ENCODE measurements at places on chromosomes 3 and 15.

DNA sequence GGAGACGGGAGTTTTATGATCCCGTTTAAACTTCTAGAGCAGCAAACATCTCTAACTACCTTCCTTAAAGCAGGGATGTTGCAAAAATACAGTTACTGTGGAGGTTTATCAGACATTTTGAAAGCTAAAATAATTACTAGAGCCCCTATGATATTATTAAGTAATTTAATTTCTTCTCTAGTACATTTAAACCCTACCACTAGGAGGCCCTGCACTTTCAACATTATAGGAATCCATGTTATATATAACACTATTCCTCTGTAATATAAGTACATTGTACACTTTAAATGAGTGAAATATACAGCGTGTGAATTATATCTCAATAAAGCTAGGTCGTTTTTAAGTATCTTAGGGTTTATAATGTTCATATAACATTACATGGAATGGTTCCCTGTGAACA, 11.5 kb downstream of the SETMAR start:
- no peak for DNase-seq

GRCh38 chr15:47505712-47506328, 211.5 kb upstream of the SEMA6D start:
- DNase-seq: no peak

DNA sequence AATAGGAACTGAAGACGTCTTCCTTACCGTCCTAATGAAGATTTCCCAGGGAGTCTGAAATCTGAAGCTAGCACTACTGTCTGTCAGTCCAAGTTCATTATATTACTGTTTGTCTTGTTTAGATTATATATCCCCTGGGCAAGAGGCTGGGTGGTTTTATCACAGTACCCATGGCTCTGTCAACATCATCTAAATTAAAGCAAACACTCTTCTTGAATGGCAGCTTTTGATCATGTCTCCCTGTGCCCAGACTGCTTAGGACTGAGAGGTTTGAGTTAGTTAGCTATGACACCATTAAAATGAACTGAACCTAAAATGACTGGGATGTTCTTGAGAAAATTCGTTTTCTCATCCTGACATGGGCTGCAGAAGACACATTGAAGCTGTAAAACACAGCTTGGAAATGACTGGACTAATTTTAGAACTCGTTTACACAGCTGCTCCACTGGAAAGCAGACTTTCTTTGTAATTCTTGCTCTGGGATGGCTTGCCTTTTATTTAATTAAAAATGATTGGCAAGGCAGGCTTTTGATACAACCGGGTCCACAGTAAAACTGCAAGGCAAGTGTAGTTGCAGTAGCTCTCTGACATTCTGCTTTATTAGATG, 243.5 kb downstream of the MFSD1 start:
- no peak for DNase-seq

DNA sequence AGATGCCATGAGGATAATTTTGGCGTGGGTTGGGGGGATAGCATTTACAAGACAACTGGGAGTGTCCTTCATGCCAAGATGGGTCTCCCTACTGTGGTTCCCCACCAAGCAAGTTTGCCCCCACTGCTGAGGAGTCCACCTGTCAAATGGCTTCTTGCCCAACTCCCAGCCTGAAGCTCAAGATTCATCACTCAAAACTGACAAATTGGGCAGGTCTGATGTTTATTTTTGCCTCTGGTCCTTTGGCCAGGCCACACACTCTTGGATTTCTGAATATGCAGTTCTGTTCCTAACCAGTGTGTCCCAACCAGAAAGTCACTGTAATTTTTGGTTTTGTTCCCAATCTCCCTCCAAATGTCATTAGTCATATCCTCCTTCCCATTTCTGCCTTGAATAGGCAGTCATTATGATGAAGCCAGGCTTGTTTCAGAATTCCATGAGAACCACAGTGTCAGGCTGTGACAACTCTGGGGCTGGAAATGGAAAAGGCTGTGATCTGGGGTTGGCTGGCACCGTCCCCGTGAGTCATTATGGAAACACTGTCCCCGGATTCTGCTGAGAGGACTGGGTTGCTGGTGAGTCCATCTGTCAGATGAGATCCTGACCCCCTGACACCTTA, 29.3 kb upstream of the MEF2A start:
- DNase-seq: no peak

- no peak for DNase-seq
These were observed 90.4 kb upstream of the PHLDB2 start for GRCh38 chr3:111768571-111769100.

DNA sequence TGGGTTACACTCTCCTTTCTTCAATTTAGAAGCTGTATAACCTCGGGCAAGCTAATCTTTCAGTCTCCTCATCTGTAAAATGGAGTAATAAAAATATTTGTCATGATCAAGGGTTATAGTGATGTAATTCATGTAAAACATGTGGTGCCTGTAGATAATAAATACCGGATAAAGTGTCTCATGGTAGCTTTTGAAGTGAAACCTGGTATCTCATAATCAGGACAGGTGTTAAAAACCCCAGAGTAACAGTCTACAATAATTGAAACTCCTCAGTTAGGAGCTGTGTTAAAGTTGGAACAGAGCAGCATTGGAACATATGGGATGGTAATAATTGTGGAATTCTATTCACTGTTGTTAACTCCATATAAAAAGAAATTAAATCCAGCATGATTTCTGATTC, 884 bp upstream of the KNL1 start:
- DNase-seq: no peak

- DNase-seq: no peak
These were observed 12.9 kb downstream of the MB21D2 start for GRCh38 chr3:192904632-192905289.

- no peak for DNase-seq
These were observed 1.1 kb upstream of the PLD1 start for GRCh38 chr3:171811295-171811912.

DNA sequence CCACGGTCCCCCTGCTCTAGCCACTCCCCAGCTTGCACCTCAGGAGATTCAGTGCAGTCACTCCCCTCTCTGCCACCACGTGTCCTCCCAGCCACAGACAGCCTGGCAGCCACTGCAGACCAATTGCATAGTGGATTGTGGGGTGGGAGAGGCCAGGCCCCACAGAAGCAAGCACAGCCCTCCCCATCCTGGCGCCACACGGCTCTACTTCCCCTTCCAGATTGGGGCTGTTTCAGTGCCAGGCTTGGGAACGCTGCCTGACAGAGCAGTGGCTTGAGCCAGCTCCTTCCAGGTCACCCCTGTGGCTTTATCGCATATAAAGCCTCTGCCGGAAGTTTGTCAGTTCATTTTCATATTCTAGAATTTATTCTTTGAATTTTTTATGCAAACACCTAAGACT, 90.7 kb downstream of the TMEM266 start:
- no peak for DNase-seq

- DNase-seq: no peak
These were observed 664 bp upstream of the PIK3CA start for GRCh38 chr3:179147514-179147872.

GRCh38 chr3:172185907-172186306, 146.5 kb downstream of the FNDC3B start:
- no peak for DNase-seq

GRCh38 chr15:85973584-85974347, 105.9 kb upstream of the AGBL1 start:
- no peak for DNase-seq

DNA sequence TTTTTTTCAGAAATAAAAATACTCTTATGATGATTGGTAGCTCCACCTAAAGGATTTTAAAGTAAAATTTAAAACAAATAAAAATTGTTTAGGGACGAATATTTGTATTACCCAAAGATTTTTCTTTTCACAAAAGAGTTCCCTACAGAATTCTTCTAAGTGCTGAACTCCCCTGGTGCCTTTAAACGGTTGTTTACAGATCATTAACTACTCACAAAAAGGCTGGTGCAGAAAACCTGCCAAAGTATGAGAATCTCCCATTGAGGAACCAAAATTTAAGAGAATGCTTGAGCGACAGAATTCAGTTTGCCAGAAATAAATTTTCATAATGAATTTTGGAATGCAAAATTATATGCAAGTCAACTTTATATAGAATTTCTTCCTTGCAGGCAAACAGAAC, 497.8 kb upstream of the NR2F2 start:
- DNase-seq: no peak

- no peak for DNase-seq
These were observed 62.7 kb upstream of the BLM start for GRCh38 chr15:90654233-90655136.

Data from activated CD4-positive, alpha-beta T cell treated with anti-CD3 and anti-CD28 coated beads, Interleukin-2, amount 50 U/mL, for 1 hour (primary cell).